ENCODE measurements at places on chromosomes 4 and X.

DNA sequence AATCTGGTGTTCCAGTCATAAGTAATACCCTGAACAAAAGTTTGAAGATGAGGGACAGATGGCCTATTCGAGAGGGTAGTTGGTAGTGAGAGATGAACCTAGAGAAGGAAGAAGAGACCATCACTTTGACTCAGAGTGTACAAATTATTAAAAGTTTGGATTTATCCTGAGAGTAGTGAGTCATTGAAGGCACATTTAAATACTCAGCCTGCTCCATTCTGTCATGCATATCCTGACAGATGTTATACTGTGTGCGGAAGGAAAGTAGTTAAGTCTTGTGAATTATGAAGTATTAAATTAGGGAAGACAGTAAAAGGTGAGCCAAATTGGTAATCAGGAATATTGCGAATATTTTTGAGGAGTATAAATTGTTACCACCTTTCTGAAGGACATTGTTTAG lies 93.1 kb downstream of the KLHL34 start:
- no peaks in the 10 kb centered on the region for H3K36me3 ChIP-seq
- no peaks in the 10 kb centered on the region for H3K27me3 ChIP-seq
- H3K4me1 ChIP-seq, result no peaks in the 10 kb centered on the region
- DNase-seq, result no peak

DNA sequence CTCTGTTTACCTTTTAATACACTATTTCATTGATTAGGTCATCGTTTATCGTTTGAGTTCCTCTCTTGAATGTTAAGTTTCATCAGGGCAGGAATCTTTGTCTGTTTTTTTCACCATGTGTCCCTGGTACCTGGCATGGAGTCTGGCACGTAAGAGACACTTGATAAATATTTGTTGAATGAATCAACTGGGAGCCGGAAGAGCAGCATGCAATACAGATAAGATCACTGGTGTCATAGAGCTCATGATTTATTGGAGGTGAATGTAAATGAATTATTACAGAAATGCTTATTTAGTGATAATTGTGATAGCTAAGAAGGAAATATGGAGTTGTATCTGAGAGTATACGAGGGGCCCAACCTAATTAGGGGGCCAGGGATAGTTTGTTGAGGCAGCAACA lies 62.8 kb downstream of the UCHL1 start:
- H3K4me3 ChIP-seq, result no peak overlapping the region
- no peaks in the 10 kb centered on the region for H3K4me1 ChIP-seq
- DNase-seq, result no peak
- H3K27me3 ChIP-seq, result no peaks in the 10 kb centered on the region

DNA sequence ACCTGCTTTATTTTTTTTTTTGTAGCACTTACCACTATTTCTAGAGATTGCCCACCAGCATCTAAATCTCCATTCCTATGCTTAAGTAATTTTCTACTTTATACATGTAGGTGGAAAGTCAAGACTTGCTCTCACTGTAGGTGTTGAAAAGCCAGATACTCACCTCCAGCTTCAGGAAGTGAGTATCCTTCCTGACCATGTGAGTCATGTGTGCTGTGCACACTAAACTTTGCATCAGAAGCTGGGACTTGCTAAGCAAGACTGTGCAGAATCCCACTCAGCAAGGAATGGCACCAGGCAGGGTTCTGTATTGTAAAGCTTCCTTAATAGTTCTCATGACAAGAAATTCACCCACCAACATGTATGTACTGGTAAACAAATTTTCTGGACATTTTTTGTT lies 151.8 kb downstream of the POU4F2 start:
- no peak overlapping the region for H3K27ac ChIP-seq
- no peaks in the 10 kb centered on the region for H3K27me3 ChIP-seq
- DNase-seq, result no peak
- H3K4me1 ChIP-seq, result no peaks in the 10 kb centered on the region
- H3K36me3 ChIP-seq, result no peaks in the 10 kb centered on the region
- H3K4me3 ChIP-seq, result no peak overlapping the region

DNA sequence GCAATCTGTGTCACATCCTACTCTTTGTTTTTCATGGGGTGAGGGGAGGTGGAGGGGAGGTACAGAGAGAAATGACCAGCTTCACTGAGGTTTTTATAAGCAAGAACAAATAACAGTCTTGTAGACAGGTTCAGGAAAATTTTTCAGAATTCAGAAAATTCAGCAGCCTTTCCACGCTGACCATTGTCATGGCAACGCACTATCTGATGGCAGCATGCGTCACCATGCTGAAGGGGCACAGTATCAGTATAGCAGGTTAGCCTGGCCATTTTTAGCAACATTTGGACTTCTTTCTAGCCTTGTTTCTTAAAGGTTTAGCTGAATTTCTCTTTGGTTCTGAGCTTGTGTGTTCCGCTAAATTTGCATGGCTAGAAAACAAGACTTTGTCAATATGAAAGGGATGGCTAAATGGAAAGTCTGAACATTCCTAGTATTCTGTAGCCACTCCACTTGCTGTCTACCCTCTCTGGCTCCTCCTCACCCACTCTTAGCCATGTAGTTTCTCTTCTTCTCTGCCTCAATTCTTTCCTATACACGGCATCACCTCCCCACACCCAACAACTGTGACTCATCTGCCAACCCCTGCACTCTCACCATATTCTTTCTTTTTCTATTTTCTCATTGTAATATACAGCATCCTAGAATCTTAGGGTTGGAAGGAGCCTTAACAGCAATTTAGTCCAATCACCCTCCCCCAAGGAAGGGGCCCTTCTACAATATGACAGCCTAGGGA lies 42.7 kb upstream of the CITED1 start:
- H3K27ac ChIP-seq, result no peak overlapping the region
- H3K36me3 ChIP-seq, result peaks cover 12% of the 10 kb centered on the region
- DNase-seq, result no peak
- no peaks in the 10 kb centered on the region for H3K4me1 ChIP-seq
- no peak overlapping the region for H3K4me3 ChIP-seq
- no peaks in the 10 kb centered on the region for H3K27me3 ChIP-seq

GRCh38 chr4:148263127-148263526 lies 179.1 kb downstream of the NR3C2 start:
- no peaks in the 10 kb centered on the region for H3K27me3 ChIP-seq
- H3K36me3 ChIP-seq, result no peaks in the 10 kb centered on the region
- DNase-seq, result no peak
- no peak overlapping the region for H3K27ac ChIP-seq

DNA sequence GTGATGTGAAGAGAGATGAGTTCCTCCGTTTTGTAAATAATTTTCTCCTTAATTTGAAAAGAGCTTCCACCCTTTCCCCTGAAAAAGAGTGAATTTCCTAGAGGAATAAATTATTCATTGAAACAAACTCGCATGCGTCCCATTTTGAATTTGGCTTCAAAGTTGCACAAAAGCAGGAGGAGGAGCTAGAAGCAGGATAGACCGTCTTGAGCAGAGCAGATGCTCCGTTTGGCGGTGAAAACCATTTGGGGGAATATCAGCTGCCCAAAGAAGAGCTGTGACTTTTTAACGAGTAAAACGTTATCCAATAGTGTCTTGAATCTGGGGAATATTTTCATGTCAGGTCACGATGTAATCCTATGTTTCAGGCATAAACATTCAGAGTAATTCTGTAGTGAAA lies 42.0 kb downstream of the FAM149A start:
- no peak for DNase-seq
- H3K27ac ChIP-seq, result no peak overlapping the region
- no peak overlapping the region for H3K4me3 ChIP-seq
- H3K27me3 ChIP-seq, result peaks cover 73% of the 10 kb centered on the region
- no peaks in the 10 kb centered on the region for H3K4me1 ChIP-seq

GRCh38 chr4:153451911-153452657 lies 14.1 kb upstream of the TMEM131L start:
- H3K36me3 ChIP-seq, result no peaks in the 10 kb centered on the region
- DNase-seq, result no peak
- H3K27ac ChIP-seq, result no peak overlapping the region
- peaks cover 10% of the 10 kb centered on the region for H3K4me1 ChIP-seq
- no peak overlapping the region for H3K4me3 ChIP-seq
- H3K27me3 ChIP-seq, result no peaks in the 10 kb centered on the region

GRCh38 chrX:150753357-150753756 lies 60.2 kb downstream of the MTMR1 start:
- no peak overlapping the region for H3K4me3 ChIP-seq
- H3K4me1 ChIP-seq, result no peaks in the 10 kb centered on the region
- peaks cover 49% of the 10 kb centered on the region for H3K36me3 ChIP-seq

DNA sequence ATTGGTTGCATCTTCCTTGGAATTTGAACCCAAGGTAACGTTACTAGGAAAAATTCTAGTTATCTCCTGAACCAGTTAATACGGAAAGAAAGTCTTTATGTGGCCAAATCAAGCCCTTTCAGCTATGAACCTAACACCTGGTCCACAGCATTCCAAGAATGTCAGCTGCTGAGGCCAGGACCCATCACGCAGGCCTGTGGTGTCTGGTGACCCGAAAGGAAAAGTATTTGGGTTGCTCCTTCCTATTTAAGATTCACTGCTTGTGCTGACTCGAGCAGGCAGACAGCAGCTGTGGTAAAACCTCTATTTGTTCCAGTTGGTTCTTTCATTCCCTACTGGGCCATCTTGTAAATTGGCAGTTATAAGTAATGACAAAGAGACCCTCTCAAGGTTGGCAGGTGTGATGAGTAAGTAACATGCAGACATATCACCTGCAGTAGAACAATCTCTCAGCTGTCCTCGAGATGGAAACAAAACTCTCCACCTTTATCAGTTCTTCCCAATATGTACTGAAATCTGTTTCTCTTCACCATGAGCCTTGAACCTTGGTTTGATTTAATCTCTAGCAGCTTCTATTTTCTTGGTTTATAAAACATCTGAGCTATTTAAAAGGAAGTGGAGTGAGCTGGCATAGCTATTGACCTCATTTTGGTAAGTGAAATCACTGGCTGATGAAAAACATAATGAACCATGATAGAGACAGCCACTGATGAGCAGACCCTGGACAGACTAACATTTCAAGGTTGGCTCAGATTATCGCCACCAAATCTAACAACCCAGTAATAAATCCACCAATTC lies 182.1 kb upstream of the SMIM31 start:
- no peak overlapping the region for H3K27ac ChIP-seq
- H3K4me3 ChIP-seq, result no peak overlapping the region
- H3K4me1 ChIP-seq, result no peaks in the 10 kb centered on the region
- no peak for DNase-seq

DNA sequence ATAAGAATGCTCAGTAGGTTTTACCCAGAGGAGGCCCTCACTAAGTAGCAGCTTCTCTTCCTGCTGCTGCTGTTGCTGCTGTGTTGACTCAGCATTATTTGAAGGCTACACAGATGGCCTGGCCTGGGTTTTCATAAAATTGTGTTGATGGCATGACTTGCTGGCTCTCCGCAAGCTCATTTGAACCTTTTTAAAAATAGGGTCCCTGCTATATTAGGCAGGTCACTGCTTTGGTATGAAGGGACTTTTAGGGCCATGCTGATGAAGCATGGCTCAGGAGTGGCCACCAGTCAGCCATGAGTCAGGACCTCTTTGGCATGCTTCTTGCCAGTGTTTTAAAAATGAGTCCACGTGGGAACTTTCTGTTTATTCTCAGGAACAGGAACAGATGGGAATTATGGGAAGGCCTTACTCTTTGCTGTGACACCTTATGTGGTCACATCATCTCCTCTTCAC lies 128.7 kb downstream of the MID1IP1 start:
- no peaks in the 10 kb centered on the region for H3K27me3 ChIP-seq
- H3K4me1 ChIP-seq, result no peaks in the 10 kb centered on the region
- H3K27ac ChIP-seq, result no peak overlapping the region
- no peak overlapping the region for H3K4me3 ChIP-seq
- no peaks in the 10 kb centered on the region for H3K36me3 ChIP-seq

- no peak overlapping the region for H3K4me3 ChIP-seq
- peaks cover 69% of the 10 kb centered on the region for H3K36me3 ChIP-seq
- no peak for DNase-seq
Observed at GRCh38 chr4:153476829-153477574, 10.8 kb downstream of the TMEM131L start.

DNA sequence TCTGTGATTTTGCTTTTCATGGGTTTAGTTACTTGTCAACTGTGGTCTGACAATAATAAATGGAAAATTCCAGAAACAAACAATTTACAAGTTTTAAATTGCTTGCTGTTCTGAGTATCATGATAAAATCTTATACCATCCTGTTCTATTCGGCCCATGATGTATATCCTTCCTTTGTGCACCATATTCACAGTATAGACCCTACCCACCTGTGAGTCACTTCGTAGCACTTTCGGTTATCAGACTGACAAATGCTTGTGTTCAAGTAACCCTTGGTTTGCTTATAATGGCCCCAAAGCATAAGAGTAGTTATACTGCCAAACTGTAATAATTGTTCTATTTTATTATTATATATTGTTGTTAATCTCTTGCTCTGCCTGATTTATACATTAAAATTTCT lies 1183.4 kb upstream of the PCDH7 start:
- no peaks in the 10 kb centered on the region for H3K4me1 ChIP-seq
- H3K4me3 ChIP-seq, result no peak overlapping the region
- no peak overlapping the region for H3K27ac ChIP-seq
- H3K36me3 ChIP-seq, result no peaks in the 10 kb centered on the region
- no peak for DNase-seq

GRCh38 chrX:49172280-49172780 lies 632 bp downstream of the PLP2 start:
- H3K4me3 ChIP-seq, result peak overlapping the region; percentile 85
- DNase-seq, result peak; percentile 49

GRCh38 chr4:172874944-172875343 lies 293.7 kb upstream of the GALNT7 start:
- no peaks in the 10 kb centered on the region for H3K27me3 ChIP-seq
- no peak for DNase-seq
- no peak overlapping the region for H3K4me3 ChIP-seq
- no peak overlapping the region for H3K27ac ChIP-seq
- no peaks in the 10 kb centered on the region for H3K36me3 ChIP-seq
- no peaks in the 10 kb centered on the region for H3K4me1 ChIP-seq

DNA sequence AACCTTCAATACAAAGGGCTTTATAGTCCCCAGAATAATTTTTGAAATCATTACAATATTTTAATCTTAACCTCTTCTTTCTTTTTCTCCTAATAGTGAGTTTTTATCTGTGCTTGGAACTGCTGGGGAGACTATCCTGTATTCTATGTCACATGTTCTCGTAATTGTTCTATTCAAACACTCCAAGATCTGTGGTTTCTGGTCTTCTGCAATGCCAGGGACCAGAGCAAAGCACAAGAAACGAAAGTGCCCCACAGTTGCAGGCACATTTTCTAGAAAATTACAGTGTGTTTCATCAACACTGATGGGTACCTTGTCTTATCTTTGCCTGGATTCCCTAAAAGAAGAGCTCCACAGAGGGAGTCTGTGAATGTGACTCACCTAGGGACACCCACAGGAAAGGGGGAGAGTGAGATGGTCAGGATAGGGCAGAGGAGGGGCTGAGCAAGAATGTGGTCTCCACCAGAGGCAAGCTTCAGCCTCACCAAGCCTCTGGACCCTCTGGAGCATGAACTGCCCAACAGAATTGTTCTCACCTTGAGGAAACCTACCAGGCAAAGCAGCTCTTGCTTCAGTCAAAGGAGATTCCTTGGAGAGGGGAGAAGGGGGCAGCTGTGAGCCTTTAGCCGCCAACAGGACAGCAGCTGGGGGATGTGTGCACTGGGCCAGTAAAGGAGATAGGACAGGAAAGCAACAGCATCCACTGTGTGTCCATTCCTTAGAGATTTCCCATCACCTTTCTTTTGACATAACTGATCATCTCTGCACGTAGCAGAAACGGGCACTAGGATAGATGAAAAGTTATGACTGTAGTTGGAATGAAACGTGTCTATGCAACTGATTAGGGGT lies 25.9 kb downstream of the UNC5C start:
- no peak for DNase-seq
- H3K4me3 ChIP-seq, result no peak overlapping the region
- no peaks in the 10 kb centered on the region for H3K4me1 ChIP-seq
- no peak overlapping the region for H3K27ac ChIP-seq

GRCh38 chrX:131187206-131187605 lies 101.9 kb downstream of the IGSF1 start:
- H3K27me3 ChIP-seq, result no peaks in the 10 kb centered on the region
- no peak for DNase-seq
- no peaks in the 10 kb centered on the region for H3K4me1 ChIP-seq
- no peak overlapping the region for H3K27ac ChIP-seq
